ENCODE measurements at places on chromosomes 3 and 15.
A peak's percentile ranks its signal among the peaks of the same experiment; 100 is the strongest.

- DNase-seq: peak; percentile 9
Observed at GRCh38 chr3:167066977-167067786, 312.9 kb downstream of the ZBBX start.

DNA sequence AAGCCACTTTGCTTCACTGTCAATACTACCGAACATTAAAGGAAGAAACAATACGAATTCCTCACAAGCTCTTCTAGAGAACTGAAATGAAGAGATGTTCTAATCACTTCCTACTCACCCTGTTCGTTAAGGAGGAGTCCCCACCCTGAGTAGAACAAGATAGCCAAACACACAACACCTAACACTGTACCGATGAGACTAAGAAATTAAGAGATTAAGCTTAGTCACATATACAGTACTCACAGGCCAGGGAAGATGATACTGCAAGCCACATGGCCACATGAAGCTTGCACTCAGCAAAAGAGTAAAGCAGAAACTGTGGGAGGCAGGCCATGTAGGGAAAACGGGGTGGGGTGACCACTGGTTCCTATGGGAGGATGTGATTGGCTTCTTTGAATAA, 48.0 kb downstream of the CGGBP1 start:
- DNase-seq: no peak

- DNase-seq: no peak
Observed at GRCh38 chr3:140822401-140823047, 119.1 kb upstream of the SLC25A36 start.

GRCh38 chr3:181417748-181418147, 294.0 kb upstream of the SOX2 start:
- no peak for DNase-seq

DNA sequence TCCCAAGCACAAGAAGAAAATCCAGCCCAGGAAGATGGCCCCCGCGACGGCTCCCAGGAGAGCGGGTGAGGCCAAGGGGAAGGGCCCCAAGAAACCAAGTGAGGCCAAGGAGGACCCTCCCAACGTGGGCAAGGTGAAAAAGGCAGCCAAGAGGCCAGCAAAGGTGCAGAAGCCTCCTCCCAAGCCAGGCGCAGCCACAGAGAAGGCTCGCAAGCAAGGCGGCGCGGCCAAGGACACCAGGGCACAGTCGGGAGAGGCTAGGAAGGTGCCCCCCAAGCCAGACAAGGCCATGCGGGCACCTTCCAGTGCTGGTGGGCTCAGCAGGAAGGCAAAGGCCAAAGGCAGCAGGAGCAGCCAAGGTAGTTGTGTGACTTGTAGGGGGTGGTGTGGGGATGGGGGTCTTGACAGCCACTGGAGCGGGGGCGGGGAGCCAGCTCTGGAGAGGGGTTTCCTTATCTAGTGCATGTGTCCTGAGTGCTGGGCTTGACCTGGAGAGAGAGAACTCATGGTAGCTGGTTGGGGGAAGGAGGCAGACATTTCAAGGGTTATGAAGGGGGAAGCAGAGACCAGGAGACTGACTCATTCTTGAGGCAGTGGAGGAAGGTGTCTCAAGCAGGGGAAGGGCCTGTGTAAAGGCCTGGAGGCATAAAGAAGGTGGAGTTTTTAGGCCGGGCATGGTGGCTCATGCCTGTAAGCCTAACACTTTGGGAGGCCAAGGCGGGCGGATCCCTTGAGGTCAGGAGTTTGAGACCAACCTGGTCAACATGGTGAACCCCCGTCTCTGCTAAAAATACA, 6.2 kb downstream of the H1-8 start:
- DNase-seq: no peak

GRCh38 chr15:70647396-70647795, 116.0 kb downstream of the UACA start:
- no peak for DNase-seq

GRCh38 chr15:29021857-29022256, 136.1 kb downstream of the APBA2 start:
- DNase-seq: no peak

DNA sequence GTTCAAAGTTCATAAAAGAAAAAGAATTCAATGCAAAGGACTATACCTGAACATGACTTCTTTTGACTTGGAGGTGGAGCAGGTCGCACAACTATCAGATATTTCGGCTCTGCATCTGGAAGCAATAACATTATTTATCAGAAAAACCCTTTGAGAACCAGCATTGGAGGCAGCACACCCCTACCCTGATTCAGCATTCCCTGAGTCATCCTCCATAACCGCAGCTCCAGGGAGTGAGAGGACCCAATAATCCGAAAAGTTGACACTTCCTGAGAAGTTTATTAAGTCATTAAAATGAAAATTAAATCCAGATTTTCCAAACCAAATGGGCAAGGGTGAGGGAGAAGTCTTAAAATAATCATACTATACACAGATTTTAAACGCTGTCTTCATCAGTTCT, 90.6 kb downstream of the ABI3BP start:
- DNase-seq: no peak

GRCh38 chr3:32220006-32220405, 18.5 kb upstream of the CMTM8 start:
- no peak for DNase-seq

All from HT-29 (cell line).